ENCODE measurements at places on chromosomes 2 and 18. TPM values are rescaled to one million over a fixed set of nuclear protein-coding genes. Genes with fewer than 3 reads are reported as not detected.

NEB gene
- total RNA-seq = 0.23 TPM

RUFY4 gene
- total RNA-seq = 0.11 TPM

LHCGR gene
- total RNA-seq = 4.6 TPM

MSTN gene
- total RNA-seq = 0.33 TPM

ANKRD30B gene
- not detected for total RNA-seq

CNDP1 gene
- not detected for total RNA-seq

UGT1A8 gene
- total RNA-seq = not detected

CAPN14 gene
- not detected for total RNA-seq

UBXN2A gene
- total RNA-seq = 19.9 TPM

MROH2A gene
- not detected for total RNA-seq

DNA sequence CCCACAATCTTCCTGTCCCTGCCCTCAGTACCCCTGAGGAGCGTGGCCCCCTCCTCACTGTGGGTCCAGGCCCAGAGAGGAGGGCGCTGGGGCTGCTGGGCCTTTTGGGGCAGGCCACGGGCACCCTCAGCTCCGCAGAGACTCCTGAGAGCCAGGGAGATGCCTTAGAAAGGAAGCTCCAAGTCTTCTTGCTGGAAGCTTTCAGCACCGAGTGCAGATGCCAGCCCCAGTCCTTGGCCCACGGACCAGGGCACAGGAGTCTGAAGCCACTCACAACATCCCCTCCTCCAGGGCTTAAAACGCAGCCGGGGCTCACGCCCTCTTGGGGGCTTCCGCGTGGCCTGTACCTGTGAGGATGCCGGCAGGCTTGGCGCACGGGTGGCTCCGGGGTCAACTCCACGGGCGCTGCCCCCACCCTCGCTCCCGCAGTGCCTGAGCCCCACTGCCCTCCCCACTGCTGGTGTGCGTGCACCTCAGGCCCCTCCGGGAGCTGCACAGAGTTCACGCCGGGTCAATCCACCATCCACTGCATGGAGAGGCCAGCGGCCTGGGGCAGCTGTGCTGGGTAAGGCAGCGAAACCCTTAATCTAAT is 72.1 kb upstream of the CTDP1 start:
- H3K36me3 ChIP-seq = no peaks in the 10 kb centered on the region
- H3K27ac ChIP-seq = no peak overlapping the region
- peaks cover 43% of the 10 kb centered on the region for H3K27me3 ChIP-seq
- H3K4me1 ChIP-seq = no peaks in the 10 kb centered on the region
- H3K4me3 ChIP-seq = no peak overlapping the region
- DNase-seq = no peak

DNA sequence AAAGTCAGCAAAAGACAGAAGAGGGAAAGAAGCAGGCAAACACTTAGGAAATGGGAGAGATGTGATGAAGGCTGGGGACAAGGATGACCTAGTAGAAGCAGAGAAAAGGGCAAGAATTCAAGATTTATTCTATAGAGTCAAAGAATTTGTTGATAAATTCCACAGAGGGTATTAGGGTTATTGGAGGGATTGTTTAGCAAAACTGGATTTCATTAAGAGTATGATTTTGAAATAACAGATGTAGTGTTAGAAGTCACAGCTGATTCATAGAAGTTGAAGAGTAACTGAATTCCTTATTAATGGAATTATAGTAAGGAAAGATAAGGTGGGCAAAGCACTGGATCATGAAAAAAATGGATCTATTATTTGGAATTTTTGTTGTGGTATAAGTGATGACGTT is 48.6 kb downstream of the CEP192 start:
- H3K27me3 ChIP-seq = no peaks in the 10 kb centered on the region
- no peak overlapping the region for H3K4me3 ChIP-seq
- no peaks in the 10 kb centered on the region for H3K4me1 ChIP-seq
- no peak for DNase-seq
- peaks cover 9% of the 10 kb centered on the region for H3K36me3 ChIP-seq

DNA sequence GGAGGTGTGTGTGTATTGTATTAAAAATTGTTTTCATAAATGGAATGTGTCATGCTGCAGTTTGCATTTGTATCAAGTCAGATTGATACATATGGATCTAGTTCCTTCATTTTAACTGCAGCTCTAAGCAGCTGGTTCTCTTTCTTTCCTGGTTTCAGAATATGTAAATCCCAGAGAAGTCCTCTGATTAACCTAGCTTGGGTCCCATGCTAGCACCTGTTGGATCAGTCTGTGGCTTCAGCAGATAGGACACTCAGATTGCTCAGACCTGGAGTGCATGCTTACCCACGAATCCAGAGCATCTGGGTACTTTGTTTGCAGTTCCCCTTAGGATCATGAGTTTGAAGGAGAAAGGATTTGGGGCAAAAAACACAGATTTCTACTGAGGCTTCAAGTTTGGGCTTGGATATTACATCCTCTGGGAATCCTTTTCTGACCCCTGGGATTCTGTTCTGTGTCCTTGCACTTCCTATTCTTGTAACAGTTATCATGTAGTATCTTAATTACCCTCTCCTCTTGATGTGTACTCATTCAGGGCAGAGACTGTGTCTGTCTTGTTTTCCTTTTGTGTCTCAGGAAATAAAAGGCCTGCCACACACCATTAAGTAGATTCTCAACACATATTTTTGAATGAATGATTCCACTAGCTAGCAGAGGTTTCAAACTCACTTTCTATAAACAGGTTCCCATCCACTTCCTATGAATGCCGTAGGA is 142.1 kb downstream of the PHLPP1 start:
- no peak for DNase-seq
- H3K27ac ChIP-seq = no peak overlapping the region
- H3K4me1 ChIP-seq = no peaks in the 10 kb centered on the region
- H3K36me3 ChIP-seq = no peaks in the 10 kb centered on the region

DNA sequence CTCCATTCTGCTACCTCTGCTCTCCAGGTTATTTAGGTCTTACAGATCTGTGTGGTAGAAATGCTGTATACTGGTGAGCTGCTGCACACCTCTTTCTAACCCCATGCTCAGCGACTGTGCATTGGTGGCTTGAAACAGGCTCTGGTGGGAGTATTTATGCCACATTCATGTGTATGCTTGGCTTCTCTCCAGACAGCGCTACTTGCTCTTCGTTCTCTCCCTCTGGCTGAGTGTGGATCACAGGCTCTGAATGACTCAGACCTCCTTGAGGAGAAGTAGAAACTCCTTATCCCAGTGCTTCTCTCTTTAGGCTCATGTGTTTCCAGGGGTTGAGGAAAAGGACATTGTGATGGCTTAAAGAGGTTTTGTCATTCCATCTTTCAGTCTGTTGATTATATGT is 54.9 kb downstream of the FHOD3 start:
- DNase-seq = peak; percentile 89
- no peaks in the 10 kb centered on the region for H3K27me3 ChIP-seq
- no peaks in the 10 kb centered on the region for H3K36me3 ChIP-seq
- H3K27ac ChIP-seq = no peak overlapping the region
- H3K4me3 ChIP-seq = no peak overlapping the region
- H3K4me1 ChIP-seq = peaks cover 7% of the 10 kb centered on the region

DNA sequence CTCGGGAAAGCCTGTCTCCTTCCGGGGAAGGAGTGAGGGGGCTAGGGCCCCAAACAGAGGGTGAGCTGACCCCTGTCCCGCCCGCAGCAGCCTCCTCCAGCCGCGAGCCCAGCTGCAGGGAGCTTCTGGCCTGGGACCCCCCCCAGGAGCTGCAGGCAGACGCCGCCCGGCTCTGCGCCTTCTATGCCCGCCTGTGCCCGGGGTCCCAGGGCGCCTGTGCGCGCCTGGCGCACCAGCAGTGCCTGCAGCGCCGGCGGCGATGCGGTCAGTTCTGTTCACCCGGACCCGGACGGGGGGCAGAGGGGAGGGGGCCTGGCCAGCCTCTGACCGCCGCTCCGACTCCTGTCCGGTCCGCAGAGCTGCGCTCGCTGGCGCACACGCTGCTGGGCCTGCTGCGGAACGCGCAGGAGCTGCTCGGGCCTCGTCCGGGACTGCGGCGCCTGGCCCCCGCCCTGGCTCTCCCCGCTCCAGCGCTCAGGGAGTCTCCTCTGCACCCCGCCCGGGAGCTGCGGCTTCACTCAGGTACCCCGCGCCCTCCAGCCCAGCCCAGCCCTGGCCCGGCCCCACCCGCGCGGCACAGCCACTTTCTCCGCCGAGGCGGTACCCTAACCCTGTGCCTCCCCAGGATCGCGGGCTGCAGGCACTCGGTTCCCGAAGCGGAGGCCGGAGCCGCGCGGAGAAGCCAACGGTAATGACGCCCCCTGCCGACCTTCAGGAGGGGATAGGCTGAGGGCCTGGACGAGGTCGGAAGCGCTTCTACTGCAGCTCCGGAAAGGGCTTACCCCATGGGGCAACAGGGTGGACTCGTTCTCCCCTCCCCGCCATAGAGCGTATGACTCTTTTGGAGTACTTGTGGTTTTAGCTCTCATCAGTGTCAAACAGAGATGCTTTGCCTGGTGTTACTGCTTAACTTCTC is 2.0 kb upstream of the CHRND start:
- H3K36me3 ChIP-seq = no peaks in the 10 kb centered on the region
- H3K4me1 ChIP-seq = peaks cover 37% of the 10 kb centered on the region
- DNase-seq = no peak

- peaks cover 3% of the 10 kb centered on the region for H3K36me3 ChIP-seq
- no peak overlapping the region for H3K4me3 ChIP-seq
- peaks cover 61% of the 10 kb centered on the region for H3K4me1 ChIP-seq
- DNase-seq = peak; percentile 26
- no peaks in the 10 kb centered on the region for H3K27me3 ChIP-seq
These were observed 66.9 kb downstream of the STK39 start for GRCh38 chr2:168180483-168180882.

- no peaks in the 10 kb centered on the region for H3K36me3 ChIP-seq
- no peak overlapping the region for H3K27ac ChIP-seq
- H3K4me1 ChIP-seq = peaks cover 72% of the 10 kb centered on the region
- peak overlapping the region; percentile 30 for H3K4me3 ChIP-seq
- DNase-seq = no peak
These were observed 4.1 kb downstream of the HOXD3 start for GRCh38 chr2:176160986-176161824.

DNA sequence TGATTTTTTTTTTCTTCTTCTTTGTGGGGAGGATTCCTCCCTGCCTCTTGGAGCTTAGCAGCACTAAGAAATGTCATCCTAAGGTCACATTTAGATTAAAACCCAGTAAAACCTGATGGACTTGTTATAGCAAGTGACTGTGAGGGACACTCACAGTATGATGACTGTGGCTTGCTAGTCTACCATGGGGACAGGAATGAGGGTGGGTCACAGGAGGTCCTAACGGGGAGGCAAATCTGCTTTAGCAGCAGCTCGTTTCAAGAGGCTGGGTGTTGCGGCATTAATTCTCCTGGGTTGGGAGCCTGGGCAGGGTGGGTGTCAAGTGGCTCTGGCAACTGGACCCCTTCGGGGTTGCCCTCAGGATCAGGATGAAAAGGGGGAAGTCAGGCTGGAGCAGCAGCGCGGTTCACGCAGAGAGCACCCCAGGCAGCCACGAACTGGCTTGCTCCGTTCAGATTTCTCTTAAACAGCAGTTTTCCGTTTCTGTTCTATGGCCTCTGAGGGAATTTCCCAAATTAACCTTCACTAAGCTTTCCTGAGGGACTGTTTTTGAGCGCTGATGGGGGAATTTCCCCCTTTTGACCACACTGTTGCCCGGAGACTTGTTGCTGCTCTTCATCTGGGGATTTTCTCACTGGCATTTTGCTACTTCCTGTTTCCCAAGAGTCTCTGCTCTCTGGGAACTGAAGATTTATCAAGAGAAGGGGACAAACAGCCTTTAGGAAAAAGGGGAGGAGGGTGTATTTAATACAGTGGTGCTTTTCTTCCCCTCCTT is 59.8 kb upstream of the PELI1 start:
- H3K36me3 ChIP-seq = no peaks in the 10 kb centered on the region
- peak overlapping the region; percentile 79 for H3K27ac ChIP-seq
- H3K4me1 ChIP-seq = peaks cover 27% of the 10 kb centered on the region
- no peaks in the 10 kb centered on the region for H3K27me3 ChIP-seq
- DNase-seq = no peak

- no peak overlapping the region for H3K4me3 ChIP-seq
- H3K27me3 ChIP-seq = no peaks in the 10 kb centered on the region
- H3K27ac ChIP-seq = no peak overlapping the region
- H3K4me1 ChIP-seq = no peaks in the 10 kb centered on the region
These were observed 4.4 kb downstream of the AFF3 start for GRCh38 chr2:100137866-100138570.

- no peak for DNase-seq
- no peaks in the 10 kb centered on the region for H3K4me1 ChIP-seq
- H3K27ac ChIP-seq = no peak overlapping the region
- no peaks in the 10 kb centered on the region for H3K36me3 ChIP-seq
These were observed 204.0 kb downstream of the MGAT5 start for GRCh38 chr2:134457765-134458472.

- no peaks in the 10 kb centered on the region for H3K27me3 ChIP-seq
- no peak overlapping the region for H3K27ac ChIP-seq
- no peak overlapping the region for H3K4me3 ChIP-seq
- DNase-seq = no peak
- no peaks in the 10 kb centered on the region for H3K36me3 ChIP-seq
These were observed 228.4 kb downstream of the CMPK2 start for GRCh38 chr2:6637330-6637729.

DNA sequence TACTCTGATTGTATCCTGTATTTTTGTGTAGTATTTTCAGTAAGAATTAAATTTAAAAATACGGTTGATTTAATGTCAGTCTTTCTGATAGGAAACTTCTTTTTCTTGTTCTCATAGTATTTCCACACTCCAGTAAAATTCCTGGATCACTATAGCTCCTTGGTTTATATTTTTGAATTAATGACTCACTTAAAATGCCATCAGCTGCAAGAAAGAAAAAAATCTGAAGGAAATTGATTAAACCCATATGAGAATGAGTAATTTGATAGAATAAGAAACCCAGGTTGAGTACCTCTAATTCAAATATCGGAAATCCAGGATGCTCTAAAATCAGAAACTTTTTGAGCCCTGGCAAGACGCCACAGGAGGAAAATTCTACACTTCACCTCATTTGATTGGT is 186.8 kb upstream of the RND3 start:
- H3K27me3 ChIP-seq = no peaks in the 10 kb centered on the region
- no peaks in the 10 kb centered on the region for H3K4me1 ChIP-seq

GRCh38 chr2:43566461-43566729 is 29.4 kb downstream of the THADA start:
- H3K4me3 ChIP-seq = no peak overlapping the region
- H3K4me1 ChIP-seq = no peaks in the 10 kb centered on the region
- no peak for DNase-seq
- no peaks in the 10 kb centered on the region for H3K27me3 ChIP-seq
- no peak overlapping the region for H3K27ac ChIP-seq

- no peak for DNase-seq
- no peak overlapping the region for H3K4me3 ChIP-seq
- H3K27ac ChIP-seq = no peak overlapping the region
- H3K4me1 ChIP-seq = no peaks in the 10 kb centered on the region
These were observed 29.2 kb downstream of the KCNG3 start for GRCh38 chr2:42464631-42465030.

GRCh38 chr2:2887772-2888387 is 489.7 kb downstream of the EIPR1 start:
- H3K27me3 ChIP-seq = no peaks in the 10 kb centered on the region
- no peaks in the 10 kb centered on the region for H3K36me3 ChIP-seq
- no peak overlapping the region for H3K4me3 ChIP-seq

DNA sequence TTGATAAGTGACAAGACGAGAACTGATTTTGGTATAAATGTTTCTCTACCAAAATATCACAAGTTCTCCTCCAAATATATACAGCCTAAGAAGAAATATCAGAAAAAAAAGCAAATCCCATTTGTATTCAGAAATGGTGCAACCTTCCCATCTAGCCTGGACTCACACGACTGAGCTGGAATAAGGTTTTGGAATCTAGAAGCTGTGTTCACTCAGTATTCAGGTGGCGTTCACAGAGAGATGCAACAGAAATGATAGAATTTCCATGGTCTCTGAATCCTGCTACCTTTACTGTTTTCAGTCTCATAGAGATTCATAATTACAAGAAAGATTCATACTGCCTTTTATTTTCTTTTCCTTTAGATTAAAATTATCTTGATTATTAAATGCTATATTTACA is 347.2 kb upstream of the TRIB2 start:
- no peaks in the 10 kb centered on the region for H3K4me1 ChIP-seq
- H3K36me3 ChIP-seq = no peaks in the 10 kb centered on the region
- no peak overlapping the region for H3K27ac ChIP-seq
- no peaks in the 10 kb centered on the region for H3K27me3 ChIP-seq
